ENCODE measurements at places on chromosomes 12 and 14.

DNA sequence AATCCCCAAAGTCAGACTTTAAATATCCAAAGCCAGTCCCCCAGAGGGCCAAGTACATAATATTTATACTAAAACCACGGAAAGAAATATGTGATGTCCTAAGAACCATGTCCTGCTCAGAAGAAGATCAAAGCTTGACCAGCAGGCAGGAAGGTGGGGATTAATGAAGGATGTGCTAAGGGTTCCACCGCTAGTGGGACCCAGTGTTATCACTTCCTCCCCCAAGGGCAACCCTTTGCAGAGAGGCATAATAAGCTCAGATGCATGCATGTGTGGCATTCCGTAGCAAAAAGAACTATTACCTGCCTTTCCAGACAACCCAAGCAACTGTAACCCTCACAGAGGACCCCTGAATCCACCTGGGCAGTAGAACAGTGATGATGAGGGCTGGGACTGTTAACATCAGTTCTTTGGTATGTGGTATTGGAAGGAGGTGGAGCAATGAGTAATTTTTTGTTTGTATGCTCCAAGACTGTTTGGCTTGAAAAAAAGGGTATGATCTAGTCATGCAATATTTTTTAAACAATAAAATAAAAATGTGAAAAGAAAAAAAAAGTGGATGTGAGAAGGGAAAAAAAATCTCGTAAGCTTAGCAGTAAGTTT lies 71.7 kb upstream of the ETV6 start:
- DNase-seq = no peak

GRCh38 chr14:40682131-40682913 lies 924.4 kb upstream of the LRFN5 start:
- no peak for DNase-seq

DNA sequence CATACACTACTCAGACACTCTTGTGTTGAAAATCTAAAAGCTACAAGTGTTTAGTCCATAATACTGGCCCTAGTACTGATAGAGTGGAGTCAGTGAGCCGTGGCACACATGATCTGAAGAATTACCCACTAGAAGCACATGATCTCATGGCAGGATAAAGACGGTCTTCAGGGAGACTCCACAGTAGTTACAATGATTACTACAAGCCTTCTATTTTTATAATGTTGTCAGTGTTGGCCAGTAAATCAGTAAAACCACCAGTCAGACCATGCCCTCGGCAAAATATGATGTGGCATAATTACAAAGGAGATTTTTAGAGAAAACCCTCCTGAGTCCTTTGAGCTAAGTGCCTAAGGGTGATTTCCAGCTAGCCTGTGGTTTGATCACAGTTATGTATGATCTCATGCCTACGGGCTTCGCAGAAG lies 114.9 kb downstream of the PDZRN4 start:
- peak; percentile 9 for DNase-seq

GRCh38 chr14:80977221-80977620 lies 21.8 kb downstream of the TSHR start:
- no peak for DNase-seq

DNA sequence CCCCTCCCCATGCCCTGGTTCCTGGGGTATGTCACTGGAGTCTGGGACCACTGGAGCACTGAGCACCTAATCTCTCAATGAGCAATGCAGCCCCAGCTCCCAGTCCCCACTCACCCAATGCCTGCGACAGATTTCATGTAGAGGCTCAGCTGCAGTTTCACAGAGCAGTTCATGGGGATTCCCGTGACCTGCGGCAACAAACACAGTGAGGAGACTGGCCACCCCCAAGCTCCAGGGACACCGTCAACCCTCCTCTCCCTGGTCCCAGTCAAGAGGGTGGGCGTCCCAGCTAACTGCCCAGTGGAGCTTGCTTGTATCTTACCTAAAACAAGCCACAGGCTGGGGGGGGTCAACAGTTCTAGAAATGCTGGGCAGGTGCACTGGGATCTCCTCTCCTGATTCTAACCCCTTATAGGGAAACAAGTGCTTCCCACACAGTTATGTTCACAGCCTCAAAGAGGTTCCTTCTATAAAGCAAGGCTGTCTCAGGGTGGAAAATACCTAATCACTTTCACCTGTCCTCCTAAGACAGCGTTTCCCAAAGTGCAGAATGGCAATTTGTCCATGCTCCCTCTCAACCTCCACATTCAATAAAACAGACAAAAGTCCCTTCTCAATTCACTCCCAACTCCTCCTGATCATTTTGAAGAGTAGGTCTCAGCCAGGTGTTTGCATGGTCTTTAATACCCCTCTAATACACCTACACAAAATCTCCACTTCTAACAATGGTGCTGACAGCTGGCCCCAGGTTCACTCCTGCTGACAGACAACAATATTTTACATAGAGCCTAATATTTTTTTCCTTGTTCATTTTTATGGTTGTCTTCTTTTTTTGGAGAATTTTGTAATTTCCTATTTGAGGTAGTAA lies 68.3 kb downstream of the SCARB1 start:
- peak; percentile 67 for DNase-seq

DNA sequence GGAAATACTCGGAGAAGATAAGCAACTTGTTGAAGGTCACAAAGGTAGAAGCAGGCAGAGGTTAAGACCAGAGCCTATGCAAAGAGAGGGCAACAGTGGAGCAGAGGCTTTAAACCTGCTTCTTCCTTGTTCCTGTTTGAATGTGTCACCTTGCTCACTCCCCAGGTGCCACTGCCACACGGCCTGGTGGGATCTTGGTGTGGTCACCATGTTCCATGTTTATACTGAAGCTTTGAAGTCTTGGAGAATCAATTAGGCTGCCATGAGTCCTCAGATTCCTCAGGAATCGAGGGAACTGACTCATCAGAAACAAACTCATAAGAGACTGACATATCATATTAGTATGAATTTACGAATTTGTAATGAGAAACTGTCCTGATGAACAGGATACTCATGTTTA lies 46.8 kb downstream of the IQSEC3 start:
- DNase-seq = no peak

DNA sequence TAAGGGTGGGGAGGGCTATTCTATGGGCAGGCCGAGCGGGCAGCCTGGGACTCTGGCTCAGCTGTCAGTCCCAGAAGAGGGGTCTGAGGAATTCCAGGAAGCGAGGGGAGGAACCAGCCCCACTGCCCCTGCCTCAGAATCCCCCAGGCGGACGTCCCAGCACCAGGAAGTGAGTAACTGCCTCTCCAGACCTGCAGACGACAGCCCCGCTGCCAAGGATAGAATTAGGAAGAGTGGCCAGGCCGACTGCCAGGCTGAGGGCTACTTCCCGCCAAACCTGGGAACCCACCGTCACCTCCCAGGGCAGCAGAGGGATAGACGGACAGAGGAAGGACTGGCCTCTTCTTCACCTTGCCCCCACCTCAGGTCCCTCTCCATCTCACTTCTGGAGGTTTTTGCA lies 6.7 kb upstream of the BDKRB2 start:
- no peak for DNase-seq

DNA sequence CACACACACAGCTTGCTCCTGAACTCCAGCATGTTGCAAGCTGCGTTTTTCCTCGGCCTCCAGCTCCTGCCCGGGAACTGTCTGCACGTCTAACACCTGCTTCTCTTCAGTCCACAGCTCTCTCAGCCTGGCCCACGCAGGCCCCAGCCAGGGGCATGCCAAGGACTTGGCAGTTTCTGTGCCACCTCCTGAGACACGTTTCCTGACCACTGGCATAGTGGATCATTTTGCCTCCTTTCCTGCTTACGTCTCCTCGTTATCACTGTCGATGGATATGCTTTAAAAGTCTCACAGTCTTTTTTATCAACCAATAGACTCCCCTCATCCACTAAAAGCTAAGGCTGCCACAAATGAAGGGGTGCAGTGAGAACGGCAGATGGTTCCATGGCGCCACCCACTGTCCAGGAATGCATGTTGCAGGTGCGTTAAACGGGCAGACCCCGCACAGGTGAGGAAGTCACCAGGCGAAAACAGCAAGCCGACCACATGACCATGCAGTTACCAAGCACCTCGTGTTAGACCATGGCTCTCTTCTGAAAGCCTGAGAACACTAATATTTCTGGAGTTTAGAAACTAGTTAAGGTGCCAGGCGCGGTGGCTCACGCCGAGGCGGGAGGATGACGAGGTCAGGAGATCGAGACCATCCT lies 14.7 kb upstream of the TEAD4 start:
- peak; percentile 64 for DNase-seq

GRCh38 chr12:56487448-56488040 lies 417 bp downstream of the GLS2 start:
- peak; percentile 26 for DNase-seq

DNA sequence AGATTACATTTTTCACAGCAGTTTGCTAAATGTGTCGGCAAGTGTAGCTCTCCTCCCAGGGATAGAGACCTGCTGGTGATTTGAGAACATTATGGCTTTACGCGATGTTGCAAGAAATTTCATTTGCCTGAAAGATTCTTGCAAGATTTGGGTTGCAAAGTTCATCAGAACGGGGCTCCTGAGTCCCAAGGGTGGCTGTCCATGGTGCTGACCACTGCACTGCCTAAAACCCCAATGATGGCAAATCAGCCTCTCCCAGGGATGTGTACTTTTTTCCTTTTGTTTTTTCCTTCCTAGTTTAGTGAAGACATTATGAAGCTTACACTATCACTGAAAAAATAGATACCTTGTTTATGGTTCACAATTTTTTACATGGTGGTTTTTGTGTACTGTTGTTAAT lies 85.4 kb downstream of the WSCD2 start:
- peak; percentile 37 for DNase-seq

DNA sequence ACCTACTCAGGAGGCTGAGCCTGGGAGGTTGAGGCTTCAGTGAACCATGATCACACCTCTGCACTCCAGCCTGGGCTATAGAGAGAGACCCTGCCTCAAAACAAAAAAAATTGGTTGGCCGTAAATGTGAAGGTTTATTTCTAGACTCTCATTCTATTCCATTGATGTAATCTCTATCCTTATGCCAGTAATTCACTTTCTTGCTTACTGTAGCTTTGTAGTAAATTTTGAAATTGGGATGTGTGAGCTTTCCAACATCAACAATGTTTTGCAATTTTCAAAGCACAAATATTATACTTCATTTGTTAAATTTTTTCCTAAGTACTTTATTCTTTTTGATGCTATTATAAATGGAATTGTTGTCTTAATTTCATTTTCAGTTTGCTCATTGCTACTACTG lies 24.6 kb downstream of the LIN52 start:
- no peak for DNase-seq

GRCh38 chr12:106079148-106079738 lies 59.5 kb downstream of the NUAK1 start:
- DNase-seq = no peak

DNA sequence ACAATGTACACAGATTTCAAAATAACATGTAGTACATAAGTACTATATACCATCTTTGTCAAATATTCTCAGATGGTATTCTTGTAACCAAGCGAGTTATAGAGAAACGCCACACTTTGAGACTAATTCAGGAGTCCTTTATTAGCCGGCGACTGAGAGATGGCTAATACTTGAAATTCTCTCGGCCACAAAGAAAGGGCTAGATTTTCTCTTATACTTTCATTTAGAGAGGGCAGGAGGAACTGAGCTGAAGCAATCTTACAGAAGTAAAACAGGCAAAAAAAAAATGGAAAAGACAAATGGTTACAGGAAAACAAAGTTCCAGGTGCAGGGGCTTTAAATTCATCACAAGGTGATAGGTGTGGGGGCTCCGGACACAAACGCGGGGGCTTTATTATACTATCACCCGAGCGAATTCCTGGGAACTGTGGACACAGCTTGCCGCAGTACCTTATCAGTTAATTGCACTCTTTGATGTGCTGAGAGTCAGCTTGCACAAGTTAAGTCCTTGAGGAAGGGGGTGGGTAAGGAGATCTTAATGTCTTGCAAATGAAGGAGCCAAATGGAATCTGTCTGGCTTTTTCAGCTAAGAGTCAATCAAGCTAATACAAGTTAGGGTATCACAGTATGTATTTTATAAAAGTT lies 382.3 kb downstream of the KCNH5 start:
- DNase-seq = no peak

GRCh38 chr12:26599096-26599695 lies 233.8 kb downstream of the ITPR2 start:
- no peak for DNase-seq

DNA sequence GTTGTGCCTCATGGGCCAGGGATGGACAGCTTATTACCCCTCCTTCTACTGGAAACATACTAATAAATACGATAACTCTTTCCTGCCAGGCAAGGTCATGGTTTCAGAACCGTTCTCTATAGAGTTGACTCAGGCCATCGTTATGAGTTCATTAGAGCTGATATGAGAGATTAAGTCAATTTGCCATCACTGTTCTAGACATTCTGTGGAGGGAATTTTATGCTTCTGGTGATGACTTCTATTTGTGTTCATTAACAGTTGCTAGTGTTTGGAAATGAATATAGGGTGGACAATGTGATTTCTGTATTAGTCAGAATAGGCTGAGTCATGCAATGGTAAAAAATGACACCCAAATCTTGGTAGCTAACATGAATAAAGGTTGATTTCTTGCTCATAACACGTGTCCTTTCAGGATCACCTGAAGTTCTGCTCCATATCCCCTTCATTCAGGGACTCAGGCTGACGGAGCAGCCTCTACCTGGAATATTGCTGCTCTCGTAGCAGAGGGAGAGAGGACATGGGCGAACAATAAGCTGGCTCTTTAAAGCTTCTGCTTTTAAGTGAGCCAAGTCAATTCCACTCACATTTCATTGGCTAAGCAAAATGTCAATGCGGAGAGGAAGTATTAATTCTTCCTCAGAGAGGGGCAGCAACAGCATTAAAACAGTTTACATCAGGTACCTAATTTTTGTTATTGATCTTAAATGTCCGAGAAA lies 18.5 kb upstream of the TBPL2 start:
- DNase-seq = peak; percentile 68

GRCh38 chr12:100987552-100988521 lies 193.3 kb downstream of the ANO4 start:
- DNase-seq = peak; percentile 91

DNA sequence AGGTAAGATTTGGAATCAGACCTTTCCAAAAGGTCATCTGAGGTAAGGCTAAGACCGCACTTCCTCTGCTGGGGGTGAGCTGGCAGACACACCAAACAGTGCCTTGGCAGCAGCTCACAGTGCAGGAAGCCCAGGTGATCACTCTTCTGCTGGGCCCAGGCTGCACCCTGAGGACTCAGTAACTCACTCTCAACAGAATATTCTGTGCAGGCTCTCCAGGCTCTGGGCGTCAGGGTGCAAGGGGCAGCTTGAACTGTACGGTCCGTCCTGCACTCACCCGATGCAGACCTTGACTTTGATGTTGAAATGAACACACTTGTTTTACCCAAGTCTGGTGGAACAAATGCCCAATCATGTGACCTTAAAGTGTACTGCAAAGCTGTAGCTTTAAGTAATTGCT lies 6.0 kb downstream of the ALKBH2 start:
- no peak for DNase-seq

GRCh38 chr12:119869720-119870119 lies 7.4 kb downstream of the CIT start:
- DNase-seq = no peak

- no peak for DNase-seq
Measured at GRCh38 chr12:75908961-75909605, 122.5 kb downstream of the PHLDA1 start.

- DNase-seq = no peak
Measured at GRCh38 chr14:106346534-106347290, 820.3 kb downstream of the TMEM121 start.

DNA sequence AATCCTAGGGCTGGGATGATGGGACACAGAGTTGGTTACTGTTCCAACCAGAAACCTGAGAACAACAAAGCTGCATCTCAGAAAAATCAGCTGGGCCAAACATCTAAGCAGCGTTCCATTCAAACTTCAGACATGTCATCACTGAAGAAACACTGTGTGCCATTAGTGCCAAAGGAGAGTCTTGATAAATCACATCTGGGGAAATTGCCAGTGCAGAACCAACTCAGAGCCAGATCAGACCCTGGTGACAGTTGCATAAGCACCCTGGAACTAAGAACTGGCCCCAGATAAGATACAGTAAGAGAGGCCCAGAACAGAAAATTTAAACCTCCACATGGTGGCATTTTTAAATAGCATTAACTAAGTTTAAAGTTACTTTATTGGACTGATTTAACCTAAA lies 482.8 kb downstream of the PRKD1 start:
- no peak for DNase-seq
